ENCODE measurements at places on chromosomes 13 and 19.
A peak's percentile ranks its signal among the peaks of the same experiment; 100 is the strongest.

DNA sequence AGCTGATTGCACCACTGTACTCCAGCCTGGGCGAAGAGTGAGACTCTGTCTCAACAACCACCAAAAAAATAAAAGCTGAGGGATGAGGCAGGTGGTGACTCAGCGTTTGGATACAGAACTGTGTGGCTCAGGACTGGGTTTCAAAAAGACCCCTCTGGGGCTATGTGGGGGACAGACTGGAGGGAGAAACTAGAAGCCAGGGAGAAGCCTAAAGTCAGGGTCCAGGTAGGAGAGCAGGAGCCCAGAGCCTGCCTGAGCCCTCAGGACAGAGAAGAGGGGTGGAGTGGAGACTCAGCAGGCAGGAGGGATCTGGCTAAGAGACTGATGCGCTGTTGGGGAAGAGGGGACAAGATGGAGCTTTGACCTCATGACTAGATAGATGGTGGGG lies 1.8 kb upstream of the CD37 start:
- peak; percentile 39 for DNase-seq

GRCh38 chr13:106133025-106133424 lies 402.4 kb downstream of the EFNB2 start:
- peak; percentile 90 for DNase-seq

DNA sequence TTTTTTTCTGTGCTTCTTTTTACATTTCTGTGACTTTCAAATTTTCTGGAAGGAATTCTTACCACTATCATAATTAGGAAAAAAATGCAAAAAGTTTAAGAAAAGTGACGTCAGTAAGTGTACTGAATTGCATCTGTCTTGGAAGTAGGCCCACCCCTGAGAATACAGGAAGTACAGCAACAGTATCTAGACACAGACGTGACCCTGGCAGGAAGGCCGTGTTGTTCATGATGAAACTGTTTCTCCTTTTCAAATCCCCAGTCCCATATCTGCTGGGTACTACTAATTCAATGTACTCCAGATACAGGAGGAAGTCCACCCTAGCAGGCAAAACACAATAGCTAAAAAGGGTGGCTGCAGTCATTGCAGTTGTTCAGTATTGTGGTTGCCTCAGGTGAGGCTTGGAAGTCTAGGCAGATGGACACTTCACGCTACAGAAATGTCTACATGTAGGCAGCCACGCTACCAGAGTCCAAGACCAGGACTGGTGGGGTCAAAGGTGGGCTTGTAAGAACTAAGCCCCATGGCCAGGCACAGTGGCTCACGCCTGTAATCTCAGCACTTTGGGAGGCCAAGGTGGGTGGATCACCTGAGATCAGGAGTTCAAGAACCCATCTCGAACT lies 49.6 kb upstream of the MED4 start:
- peak; percentile 63 for DNase-seq

GRCh38 chr13:112836940-112837339 lies 132.1 kb upstream of the MCF2L start:
- DNase-seq = no peak

DNA sequence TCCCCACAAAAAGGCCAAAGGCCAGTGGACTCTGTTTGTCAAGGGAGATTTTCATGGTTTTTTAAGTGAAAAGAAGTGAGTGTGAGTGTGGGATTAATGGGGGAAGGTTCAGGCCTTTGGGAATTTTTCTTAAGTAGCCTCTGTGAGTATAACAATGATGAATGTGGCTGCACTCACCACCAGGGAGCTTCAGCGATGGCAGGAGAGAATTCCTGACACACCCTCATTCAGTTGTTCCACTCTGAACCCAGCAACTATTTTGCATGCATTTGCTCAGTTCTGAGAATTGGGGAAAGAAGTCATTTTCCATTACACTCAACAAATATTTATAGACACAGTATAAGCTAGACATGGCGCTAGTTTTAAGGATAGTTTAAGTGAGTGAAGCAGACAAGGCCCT lies 117.9 kb downstream of the CCNA1 start:
- DNase-seq = no peak

- DNase-seq = no peak
These were observed 18.8 kb downstream of the UBE2L5 start for GRCh38 chr13:30440910-30441703.

- peak; percentile 27 for DNase-seq
These were observed 8.1 kb upstream of the ADGRE2 start for GRCh38 chr19:14786421-14786851.

GRCh38 chr13:67258482-67258881 lies 28.3 kb upstream of the PCDH9 start:
- DNase-seq = peak; percentile 6

Measured in iris pigment epithelial cell (primary cell).